ENCODE measurements at places on chromosomes 7 and 10.
A peak's percentile ranks its signal among the peaks of the same experiment; 100 is the strongest.

- H3K36me3 ChIP-seq, result no peaks in the 10 kb centered on the region
- no peaks in the 10 kb centered on the region for H3K4me1 ChIP-seq
- no peaks in the 10 kb centered on the region for H3K27me3 ChIP-seq
- H3K4me3 ChIP-seq, result no peak overlapping the region
Observed at GRCh38 chr10:24193330-24193729, 15.6 kb upstream of the KIAA1217 start.

- H3K27me3 ChIP-seq, result no peaks in the 10 kb centered on the region
- DNase-seq, result no peak
- no peak overlapping the region for H3K4me3 ChIP-seq
- H3K27ac ChIP-seq, result no peak overlapping the region
Observed at GRCh38 chr7:83782628-83783027, 133.7 kb upstream of the SEMA3E start.

DNA sequence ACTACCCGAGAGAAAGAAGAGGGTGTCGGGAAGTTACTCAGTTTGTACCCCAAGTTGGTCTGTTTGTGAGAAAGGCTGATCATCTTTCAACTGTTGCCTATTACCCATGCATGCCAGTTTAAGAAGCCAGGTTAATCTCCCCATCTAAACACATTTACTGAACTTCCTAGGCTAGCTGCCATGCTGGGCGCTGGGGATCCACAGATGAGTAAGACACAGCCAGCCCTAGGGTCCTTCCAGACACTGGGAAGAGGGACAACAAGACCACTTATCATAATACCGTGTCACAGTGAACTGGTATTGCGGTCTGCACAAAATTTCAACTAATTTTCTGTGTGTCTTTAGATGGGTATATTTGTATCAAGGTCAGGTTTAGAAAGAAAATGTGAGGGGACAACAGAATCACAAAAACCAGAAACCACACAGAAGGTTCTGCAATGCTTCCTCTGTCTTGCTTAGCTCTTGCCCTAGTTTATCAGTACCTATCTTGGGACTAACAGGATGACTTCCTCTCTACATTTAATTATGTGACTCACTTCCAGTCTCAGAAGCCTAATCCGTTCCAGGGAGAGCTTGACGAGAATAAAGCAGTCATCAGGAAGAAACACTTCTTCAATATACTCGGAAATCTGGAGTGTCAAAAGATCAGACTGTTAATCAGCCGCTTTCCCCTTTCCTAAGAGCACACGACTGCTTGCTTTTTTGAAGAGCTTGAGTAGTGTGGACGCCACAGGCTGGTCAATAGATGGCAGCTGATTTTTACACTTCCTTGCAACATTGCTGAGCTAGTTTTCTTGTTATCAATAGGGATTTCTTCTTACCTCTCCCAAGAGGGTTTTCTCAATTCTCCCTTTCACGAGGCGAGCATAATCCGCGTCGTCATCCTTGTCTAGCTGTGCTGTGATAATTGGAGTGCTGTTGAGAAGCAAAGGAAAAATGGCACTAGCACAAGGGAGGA lies 45.7 kb downstream of the POLR3A start:
- H3K36me3 ChIP-seq, result peaks cover 95% of the 10 kb centered on the region
- no peak for DNase-seq
- no peak overlapping the region for H3K4me3 ChIP-seq
- no peaks in the 10 kb centered on the region for H3K27me3 ChIP-seq

- no peaks in the 10 kb centered on the region for H3K4me1 ChIP-seq
- no peaks in the 10 kb centered on the region for H3K27me3 ChIP-seq
- no peak overlapping the region for H3K4me3 ChIP-seq
- no peaks in the 10 kb centered on the region for H3K36me3 ChIP-seq
- no peak overlapping the region for H3K27ac ChIP-seq
Observed at GRCh38 chr7:5610500-5611186, 170.8 kb downstream of the RNF216 start.

- H3K27ac ChIP-seq, result no peak overlapping the region
- no peaks in the 10 kb centered on the region for H3K27me3 ChIP-seq
- no peak for DNase-seq
Observed at GRCh38 chr10:100927266-100927665, 14.5 kb downstream of the SLF2 start.

DNA sequence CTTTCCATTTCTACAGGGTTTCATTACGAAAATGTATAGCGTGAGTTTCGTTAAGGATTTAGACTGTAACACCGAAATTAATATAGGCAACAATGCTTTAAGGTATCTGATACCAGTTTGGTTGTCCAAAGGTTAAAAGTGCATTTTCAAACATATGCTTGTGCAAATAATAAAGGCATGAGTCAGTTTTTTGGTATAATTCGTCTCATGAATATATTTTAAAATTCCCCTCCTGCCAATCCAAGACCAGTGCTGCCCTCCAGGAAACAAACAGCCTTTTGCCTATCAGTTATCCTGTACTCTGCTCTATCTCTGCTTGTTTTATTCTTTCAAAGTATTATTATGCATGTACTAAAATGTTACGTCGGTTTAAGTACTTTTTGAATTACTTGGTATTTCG lies 2.0 kb downstream of the LCOR start:
- H3K4me1 ChIP-seq, result peaks cover 29% of the 10 kb centered on the region
- H3K4me3 ChIP-seq, result no peak overlapping the region
- DNase-seq, result no peak
- H3K36me3 ChIP-seq, result no peaks in the 10 kb centered on the region

GRCh38 chr7:80488851-80489370 lies 23.0 kb downstream of the GNAT3 start:
- H3K4me1 ChIP-seq, result no peaks in the 10 kb centered on the region
- no peak for DNase-seq
- H3K4me3 ChIP-seq, result no peak overlapping the region

GRCh38 chr7:39199006-39199405 lies 221.3 kb downstream of the POU6F2 start:
- H3K4me3 ChIP-seq, result no peak overlapping the region
- no peaks in the 10 kb centered on the region for H3K27me3 ChIP-seq
- H3K36me3 ChIP-seq, result no peaks in the 10 kb centered on the region
- DNase-seq, result no peak
- H3K27ac ChIP-seq, result no peak overlapping the region
- no peaks in the 10 kb centered on the region for H3K4me1 ChIP-seq

GRCh38 chr7:5404421-5404826 lies 19.2 kb downstream of the TNRC18 start:
- DNase-seq, result no peak
- no peak overlapping the region for H3K27ac ChIP-seq
- H3K4me1 ChIP-seq, result peaks cover 6% of the 10 kb centered on the region
- H3K27me3 ChIP-seq, result no peaks in the 10 kb centered on the region

GRCh38 chr7:106462365-106462859 lies 177.6 kb upstream of the NAMPT start:
- no peaks in the 10 kb centered on the region for H3K36me3 ChIP-seq
- no peaks in the 10 kb centered on the region for H3K27me3 ChIP-seq
- no peak overlapping the region for H3K27ac ChIP-seq
- H3K4me1 ChIP-seq, result no peaks in the 10 kb centered on the region
- H3K4me3 ChIP-seq, result no peak overlapping the region

DNA sequence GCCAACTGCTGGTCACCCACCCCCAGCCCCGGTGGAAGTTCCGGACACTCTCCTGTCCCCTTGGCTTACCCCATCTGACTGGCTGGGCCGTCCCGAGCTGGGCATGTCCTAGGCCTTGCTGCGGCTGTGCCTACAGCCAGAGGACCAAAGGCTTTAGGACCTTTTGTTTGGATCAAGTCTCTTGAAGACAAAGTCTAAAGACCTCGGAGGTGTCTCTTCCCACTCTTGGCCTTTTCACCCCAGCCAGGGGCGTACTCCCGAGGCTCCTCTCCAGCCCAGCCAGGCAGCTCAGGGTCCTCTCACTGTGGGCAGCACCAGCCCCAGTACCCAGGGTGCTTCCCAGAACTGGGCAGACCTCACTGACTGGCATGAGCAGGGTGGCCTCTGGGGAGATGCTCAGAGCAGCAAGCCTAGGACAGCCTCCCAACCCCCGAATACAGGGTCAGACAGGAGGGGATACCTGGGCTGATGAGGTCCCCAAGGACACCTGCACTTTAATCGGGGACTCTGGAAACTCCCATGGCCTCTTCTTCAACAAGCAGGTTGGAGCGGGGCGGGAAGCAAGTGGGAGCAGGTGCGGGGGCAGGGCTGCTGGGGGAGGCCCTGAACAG lies 2.7 kb upstream of the PWWP2B start:
- H3K4me3 ChIP-seq, result no peak overlapping the region
- no peak for DNase-seq
- H3K27me3 ChIP-seq, result no peaks in the 10 kb centered on the region
- H3K27ac ChIP-seq, result peak overlapping the region; percentile 95
- H3K4me1 ChIP-seq, result peaks cover 36% of the 10 kb centered on the region
- no peaks in the 10 kb centered on the region for H3K36me3 ChIP-seq

DNA sequence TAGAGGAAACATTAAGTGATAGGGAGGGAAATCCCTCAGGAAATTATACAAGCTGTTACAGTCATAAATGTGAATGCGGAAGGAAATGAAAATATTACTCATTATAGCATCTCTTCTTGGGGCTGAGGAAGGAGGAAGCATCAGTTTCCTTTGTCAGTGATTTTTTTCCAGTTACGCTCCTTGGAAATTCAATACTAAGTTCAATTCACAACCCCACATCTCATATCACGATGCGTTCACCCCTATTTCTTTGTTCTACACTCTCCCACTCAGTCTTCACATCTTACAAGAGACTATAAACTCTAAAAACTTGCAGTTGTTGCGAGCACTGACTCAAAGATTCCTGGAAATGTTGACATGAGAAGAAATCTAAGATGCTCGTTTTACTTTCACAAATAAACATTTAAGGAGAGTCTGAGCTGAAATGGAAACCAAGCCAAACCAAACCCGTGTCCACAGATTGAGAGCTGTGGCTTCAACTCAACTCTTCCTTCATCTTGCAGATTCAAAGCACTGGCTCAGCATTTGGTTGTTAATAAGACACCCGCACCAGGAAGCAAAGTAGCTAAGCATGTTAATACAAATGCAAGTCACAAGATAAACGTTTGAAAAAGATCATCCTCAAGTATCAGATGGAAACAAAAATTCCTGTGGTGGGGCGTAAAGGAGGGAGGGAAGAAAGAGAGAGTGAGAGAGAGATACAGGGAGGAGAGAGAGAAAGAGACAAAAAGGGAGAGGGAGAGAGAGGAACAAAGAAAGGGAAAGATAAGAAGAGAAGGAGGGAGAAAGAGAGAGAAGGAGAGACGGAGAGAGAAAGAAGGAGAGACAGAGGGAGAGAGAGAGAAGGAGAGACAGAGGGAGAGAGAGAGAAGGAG lies 150.0 kb upstream of the RSU1 start:
- H3K27me3 ChIP-seq, result no peaks in the 10 kb centered on the region
- H3K4me1 ChIP-seq, result no peaks in the 10 kb centered on the region
- no peak overlapping the region for H3K4me3 ChIP-seq
- H3K27ac ChIP-seq, result no peak overlapping the region
- no peak for DNase-seq

GRCh38 chr7:111324228-111324627 lies 233.3 kb downstream of the LRRN3 start:
- DNase-seq, result no peak
- H3K4me1 ChIP-seq, result no peaks in the 10 kb centered on the region
- no peak overlapping the region for H3K4me3 ChIP-seq
- H3K27me3 ChIP-seq, result no peaks in the 10 kb centered on the region

Measured in adrenal gland (tissue), 19 donors.